Activated CD4-positive, alpha-beta T cell treated with anti-CD3 and anti-CD28 coated beads, Interleukin-2, Interleukin-6, amounts not matched to agents 100 ng/mL and 50 ng/mL, durations not matched to agents 16 hours and 8 hours (primary cell): ENCODE measurements at places on chromosomes 1 and 21.
A peak's percentile ranks its signal among the peaks of the same experiment; 100 is the strongest.

DNA sequence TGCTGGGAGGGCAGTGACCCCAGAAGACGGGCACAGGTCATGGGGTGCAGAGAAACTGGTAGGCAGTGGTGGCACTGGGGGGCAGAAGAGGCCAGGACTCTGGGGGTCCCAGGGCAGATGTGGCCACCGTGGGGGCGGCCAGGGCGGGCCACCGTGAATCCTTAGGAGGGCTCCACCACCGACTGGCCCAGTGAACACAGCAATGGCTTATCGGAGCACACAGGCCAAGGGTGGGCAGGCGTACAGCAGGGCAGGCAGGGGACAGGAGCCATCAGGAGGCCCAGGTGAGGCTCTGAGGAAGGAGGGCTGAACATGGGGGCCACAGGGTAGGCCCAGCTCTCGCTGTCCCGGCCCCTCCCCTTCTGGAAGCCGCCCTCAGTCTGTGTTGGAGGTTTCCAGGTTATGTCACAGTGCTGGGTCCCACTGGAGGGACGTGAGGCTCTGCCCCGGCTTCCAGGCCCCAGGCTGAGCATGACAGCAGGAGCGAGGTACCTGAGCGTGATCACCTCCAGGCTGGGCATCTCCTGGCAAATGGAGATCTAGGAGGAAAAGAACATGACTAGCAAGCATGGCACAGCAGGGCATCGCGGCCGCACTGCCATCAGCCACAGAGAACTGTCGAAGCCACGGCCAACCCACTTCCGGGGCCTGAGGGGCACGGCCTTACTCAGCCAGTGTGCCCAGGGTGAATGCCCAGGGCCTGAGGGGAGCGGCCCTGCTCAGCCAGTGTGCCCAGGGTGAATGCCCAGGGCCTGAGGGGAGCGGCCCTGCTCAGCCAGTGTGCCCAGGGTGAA, 3.7 kb downstream of the CFAP410 start:
- DNase-seq, result no peak

DNA sequence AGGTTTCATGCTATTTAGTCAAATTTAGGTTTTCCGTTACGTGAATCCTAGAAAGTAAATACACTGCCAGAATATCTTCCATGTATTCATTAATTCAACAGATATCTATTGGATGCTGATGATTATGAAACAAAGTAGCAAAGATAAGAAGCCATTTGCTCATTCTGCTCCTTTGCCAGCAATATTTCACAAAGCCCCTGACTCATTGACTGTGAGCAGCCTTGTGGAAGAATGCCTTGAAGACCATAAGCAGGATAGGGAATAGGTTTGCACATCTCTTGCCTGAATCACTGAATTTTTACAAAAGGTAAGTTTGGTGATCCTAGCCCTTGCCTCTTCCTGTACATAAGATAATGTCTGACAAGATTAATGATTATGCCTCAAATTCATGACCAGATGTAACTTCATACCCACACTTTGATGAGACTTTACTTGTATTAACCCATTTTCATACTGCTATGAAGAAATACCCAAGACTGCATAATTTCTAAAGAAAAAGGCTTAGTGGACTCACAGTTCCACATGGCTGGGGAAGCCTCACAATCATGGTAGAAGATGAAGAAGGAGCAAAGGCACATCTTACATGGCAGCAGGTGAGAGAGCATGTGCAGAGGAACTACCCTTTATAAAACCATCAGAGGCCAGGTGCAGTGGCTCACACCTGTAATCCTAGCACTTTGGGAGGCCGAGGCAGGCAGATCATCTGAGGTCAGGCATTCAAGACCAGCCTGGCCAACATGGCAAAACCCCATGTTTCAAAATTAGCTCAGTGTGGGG, 1.6 kb upstream of the PIGK start:
- DNase-seq, result no peak

DNA sequence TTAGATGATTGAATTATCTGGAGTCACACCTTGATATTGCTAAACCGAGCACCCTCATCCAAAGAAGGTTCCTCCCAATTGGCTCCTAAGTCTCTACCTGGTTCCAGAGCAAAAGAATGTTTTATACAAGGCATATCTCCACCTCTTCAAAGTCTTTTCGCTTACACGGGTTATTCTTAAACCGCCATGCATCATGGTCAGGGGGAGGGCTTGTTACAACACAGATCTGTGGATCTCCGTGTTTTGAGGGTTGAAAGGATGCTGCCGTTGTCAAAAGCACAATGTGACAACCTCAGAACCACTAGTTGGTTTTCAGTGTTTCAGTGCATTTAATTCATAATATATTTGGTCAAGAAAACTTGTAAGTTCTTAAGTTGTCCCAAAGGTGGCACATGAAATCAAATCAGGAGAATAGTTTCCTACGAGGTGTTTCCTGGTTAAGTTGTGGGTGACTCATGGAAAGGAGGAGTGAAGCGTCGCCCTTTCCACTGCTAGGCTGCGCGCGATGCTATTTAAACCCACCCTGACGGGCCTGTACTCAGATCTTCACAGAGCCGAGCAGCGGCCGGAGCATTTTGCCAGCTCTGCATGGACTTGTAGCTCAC, 1531.6 kb upstream of the TPTE start:
- DNase-seq, result no peak

DNA sequence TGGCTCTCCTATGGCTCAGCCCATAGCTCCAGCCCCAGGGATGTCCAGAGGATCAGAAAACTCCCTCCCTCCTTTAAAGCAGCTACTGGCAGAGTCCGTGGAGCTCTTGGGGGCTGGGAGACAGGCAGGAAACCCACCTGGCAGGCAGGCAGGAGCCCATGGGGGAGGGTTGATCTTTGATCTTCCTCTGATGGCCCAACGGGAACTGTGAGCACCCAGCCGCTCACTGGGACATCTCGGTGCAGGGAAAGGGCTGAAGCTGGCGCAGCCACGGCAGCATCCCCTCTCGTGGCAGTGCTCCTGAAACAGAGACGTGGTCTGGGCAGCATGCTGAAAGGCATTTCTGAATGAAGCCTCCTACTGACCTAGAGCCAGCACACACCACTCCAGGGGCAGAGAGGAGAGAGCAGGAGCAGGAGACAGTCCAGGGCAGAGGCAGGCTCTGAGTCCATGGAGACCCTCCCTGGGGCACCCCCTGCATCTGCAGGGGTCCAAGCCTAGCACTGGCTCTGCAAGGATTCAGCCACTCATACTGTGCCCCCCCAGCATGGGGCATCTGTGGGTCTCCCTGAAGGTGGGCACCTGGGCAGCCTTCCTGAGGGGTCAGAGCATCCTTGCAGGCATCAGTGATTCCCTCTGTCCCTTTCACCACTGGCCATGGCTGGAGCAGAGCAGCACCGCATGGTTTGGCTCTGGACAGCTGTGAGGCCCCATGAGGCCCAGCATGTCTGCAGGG, 4.9 kb upstream of the SLX9 start:
- DNase-seq, result no peak

- no peak for DNase-seq
Observed at GRCh38 chr21:27581168-27581567, 614.3 kb upstream of the ADAMTS5 start.

- no peak for DNase-seq
Observed at GRCh38 chr1:81811757-81812371, 11.1 kb downstream of the ADGRL2 start.

GRCh38 chr1:53274026-53274425, 35.7 kb upstream of the MAGOH start:
- no peak for DNase-seq

GRCh38 chr1:43963006-43963405, 6.8 kb upstream of the DPH2 start:
- no peak for DNase-seq

GRCh38 chr1:208347191-208347590, 103.0 kb upstream of the PLXNA2 start:
- no peak for DNase-seq

- no peak for DNase-seq
Observed at GRCh38 chr1:162562470-162562828, 927 bp downstream of the UAP1 start.

DNA sequence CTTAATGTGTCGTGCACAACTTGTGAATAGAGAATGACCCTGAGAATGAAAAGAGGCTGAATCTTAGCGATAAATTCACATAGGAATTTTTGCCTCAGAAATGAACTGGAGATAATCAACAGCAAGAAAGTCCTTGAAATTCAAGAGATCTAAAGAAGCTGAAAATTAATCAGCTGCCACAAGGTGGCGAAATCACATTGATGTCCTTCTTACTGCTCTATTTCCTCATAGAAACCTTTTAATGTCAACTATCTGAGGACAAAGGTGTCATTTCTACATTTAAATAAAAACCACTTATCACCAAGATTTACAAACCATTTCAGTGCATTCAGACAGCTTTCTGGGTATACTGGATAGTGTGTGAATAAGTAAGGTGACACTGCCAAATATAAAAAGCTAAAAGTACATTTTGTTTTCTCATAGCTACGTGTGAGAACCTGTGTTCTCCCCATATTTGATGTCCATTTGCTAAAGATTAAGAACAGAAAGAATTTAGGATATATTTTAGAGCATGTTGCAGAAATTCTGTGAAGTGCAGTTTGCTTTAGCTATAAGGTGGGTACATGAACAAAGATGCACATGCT, 485.3 kb upstream of the PTBP2 start:
- peak; percentile 16 for DNase-seq

DNA sequence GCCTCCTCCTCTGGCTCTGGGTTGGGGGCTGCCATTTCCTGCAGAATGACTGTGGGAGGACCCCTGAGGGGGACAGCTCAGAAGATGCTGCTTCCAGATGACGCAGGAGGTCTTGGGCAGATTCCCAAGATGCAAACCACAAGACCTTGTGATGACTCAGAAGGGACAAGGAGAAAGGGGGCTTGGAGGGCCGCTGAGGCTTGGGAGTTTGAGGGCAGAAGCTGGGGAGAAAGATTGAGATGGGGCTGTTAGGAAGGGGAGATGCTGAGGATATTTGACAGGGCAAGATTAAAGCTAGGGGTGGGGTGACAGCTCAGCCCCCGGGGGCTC, 7.5 kb downstream of the PTPRU start:
- no peak for DNase-seq

DNA sequence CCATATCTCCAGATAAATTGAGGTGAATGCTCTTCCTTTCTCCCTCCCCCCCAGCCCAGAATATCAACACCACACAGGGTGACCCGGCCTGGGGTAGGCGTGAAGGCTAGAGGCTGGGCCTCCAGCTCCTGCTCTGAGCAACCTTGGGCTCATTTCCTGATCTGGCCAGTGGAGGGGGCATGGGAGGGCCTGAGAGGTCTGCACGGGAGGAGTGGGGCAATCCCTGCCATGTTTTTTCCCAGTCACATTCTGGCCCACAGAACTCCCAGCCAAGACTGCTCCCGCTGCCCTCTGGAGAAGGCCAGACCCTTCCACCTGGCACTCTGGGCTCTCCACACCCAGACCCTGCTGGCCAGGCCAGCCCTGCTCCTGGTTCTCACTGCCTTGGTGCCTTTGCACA, 3.9 kb downstream of the CLDN19 start:
- peak; percentile 11 for DNase-seq

GRCh38 chr21:18245464-18245967, 883 bp downstream of the CHODL start:
- no peak for DNase-seq

DNA sequence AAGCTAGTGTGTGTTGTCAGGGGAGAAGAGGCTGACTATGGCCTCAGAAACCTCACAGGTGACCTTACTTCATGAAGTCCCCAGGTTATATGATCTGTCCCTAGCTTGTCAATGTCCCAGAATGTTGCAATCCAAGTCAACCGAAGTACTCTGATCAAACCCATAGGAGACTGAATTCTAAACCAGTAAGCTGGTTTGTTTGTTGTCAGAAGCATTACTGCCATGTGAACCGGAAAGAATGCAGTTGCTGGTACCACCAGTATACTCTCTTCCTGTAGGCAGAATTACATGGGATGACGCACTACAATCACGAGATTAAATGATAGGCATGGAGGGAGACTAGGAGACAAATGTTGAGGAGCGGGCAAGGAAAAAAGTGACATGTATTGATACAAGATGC, 26.1 kb upstream of the MAN1A2 start:
- no peak for DNase-seq

GRCh38 chr1:167504467-167504827, 13.9 kb downstream of the CD247 start:
- no peak for DNase-seq

- DNase-seq, result no peak
Observed at GRCh38 chr1:57494530-57495079, 70.7 kb upstream of the DAB1 start.

GRCh38 chr1:212179394-212180076, 105.7 kb upstream of the PPP2R5A start:
- no peak for DNase-seq

- DNase-seq, result no peak
Observed at GRCh38 chr1:230171356-230172015, 104.4 kb downstream of the GALNT2 start.

- DNase-seq, result peak; percentile 18
Observed at GRCh38 chr1:92123868-92124267, 43.7 kb downstream of the BTBD8 start.

GRCh38 chr1:46394108-46394871, at the start of gene FAAH:
Gene FAAH (plus strand): TSS chr1:46394317. CDS start chr1:46394349, 32 bp downstream.
- DNase-seq, result peak; percentile 25

- DNase-seq, result no peak
Observed at GRCh38 chr1:66678146-66678545, 74.1 kb upstream of the DYNLT5 start.

- DNase-seq, result no peak
Observed at GRCh38 chr1:183349201-183349711, 68.9 kb downstream of the NMNAT2 start.

DNA sequence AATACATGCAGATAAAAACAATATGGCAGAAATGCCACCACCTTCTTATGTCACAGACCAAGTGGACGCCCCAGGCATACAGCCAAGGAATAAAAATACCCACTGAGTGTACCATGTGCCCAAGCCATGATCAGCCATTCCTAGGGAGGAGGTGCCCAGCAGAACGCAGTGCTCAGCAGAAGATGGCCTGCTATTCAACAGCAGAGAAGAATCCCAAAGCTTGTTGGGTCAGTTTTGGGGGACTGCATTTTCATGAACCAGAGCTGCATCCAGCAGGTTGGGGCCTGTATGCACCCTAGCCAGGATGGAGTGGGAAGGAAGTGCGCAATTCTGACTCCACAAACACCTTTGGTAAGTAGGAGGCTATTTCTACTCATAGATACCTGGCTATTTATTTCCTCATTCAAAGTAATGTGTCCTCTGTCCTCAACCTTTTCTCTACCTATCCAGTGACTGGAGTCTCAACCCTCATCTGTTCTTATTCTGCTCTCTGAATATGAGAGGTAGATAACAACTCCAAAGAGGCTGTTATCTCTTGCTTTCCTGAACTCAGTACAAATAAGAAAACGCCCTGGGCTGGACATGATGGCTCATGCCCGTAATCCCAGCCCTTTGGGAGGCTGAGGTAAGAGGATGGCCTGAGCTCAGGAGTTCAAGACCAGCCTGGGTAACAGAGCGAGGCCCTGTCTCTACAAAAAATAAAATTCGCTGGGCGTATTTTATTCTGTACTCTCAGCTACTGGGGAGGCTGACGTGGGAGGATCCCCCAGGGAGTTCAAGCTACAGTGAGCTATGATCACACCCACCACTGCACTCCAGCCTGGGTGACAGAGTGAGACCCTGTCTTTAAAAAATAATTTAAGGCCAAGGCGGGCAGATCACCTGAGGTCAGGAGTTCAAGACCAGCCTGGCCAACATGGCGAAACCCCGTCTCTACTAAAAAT, 2.5 kb upstream of the PLEKHM2 start:
- no peak for DNase-seq

GRCh38 chr1:234725177-234726132, 115.5 kb upstream of the IRF2BP2 start:
- DNase-seq, result peak; percentile 89
